ENCODE measurements at places on chromosomes 12 and 14. TPM values are rescaled to one million over a fixed set of nuclear protein-coding genes. Genes with fewer than 3 reads are reported as not detected.

The GARIN6 gene
- not detected for total RNA-seq

The TESPA1 gene
- total RNA-seq: not detected

The NCKAP5L gene
- 40.3 TPM for total RNA-seq

The SLC24A4 gene
- not detected for total RNA-seq

The ZNF268 gene
- total RNA-seq: 22.3 TPM

The AMHR2 gene
- not detected for total RNA-seq

The OS9 gene
- 651 TPM for total RNA-seq

The KRT2 gene
- total RNA-seq: not detected

The RIPK3 gene
- total RNA-seq: not detected

The PDE3A gene
- total RNA-seq: 1.1 TPM

The KRT85 gene
- total RNA-seq: not detected

The MYO1H gene
- total RNA-seq: not detected

The SMOC1 gene
- not detected for total RNA-seq

The VASH1 gene
- total RNA-seq: 2.0 TPM

The LRFN5 gene
- total RNA-seq: 3.6 TPM

The OR6J1 gene
- not detected for total RNA-seq

The RXYLT1 gene
- 10.7 TPM for total RNA-seq

The GNB3 gene
- 6.2 TPM for total RNA-seq

The CLEC6A gene
- total RNA-seq: not detected

The TOMM20L gene
- total RNA-seq: not detected

The TDRD9 gene
- total RNA-seq: 0.86 TPM

The EPYC gene
- not detected for total RNA-seq

The ABCB9 gene
- total RNA-seq: 13.7 TPM

The SMCO2 gene
- total RNA-seq: 0.22 TPM

The B4GALNT1 gene
- 5.3 TPM for total RNA-seq

The PYM1 gene
- 33.9 TPM for total RNA-seq

The GUCY2C gene
- not detected for total RNA-seq

The MIP gene
- not detected for total RNA-seq

The TAS2R30 gene
- 9.2 TPM for total RNA-seq

The E2F7 gene
- 46.2 TPM for total RNA-seq

The VAMP1 gene
- total RNA-seq: 3.9 TPM

The LHX5 gene
- not detected for total RNA-seq

The SPPL3 gene
- total RNA-seq: 10.5 TPM

The AP5M1 gene
- total RNA-seq: 19.7 TPM

The HOXC10 gene
- total RNA-seq: 5.2 TPM

The OR6C3 gene
- not detected for total RNA-seq

The GDF3 gene
- total RNA-seq: not detected

The SRRM4 gene
- not detected for total RNA-seq

The ALDH2 gene
- 98.5 TPM for total RNA-seq

The IFI27 gene
- total RNA-seq: 43.2 TPM

The ARID2 gene
- 13.6 TPM for total RNA-seq
